ENCODE measurements at places on chromosomes 11 and 22. TPM values are rescaled to one million over a fixed set of nuclear protein-coding genes. Genes with fewer than 3 reads are reported as not detected.

DNA sequence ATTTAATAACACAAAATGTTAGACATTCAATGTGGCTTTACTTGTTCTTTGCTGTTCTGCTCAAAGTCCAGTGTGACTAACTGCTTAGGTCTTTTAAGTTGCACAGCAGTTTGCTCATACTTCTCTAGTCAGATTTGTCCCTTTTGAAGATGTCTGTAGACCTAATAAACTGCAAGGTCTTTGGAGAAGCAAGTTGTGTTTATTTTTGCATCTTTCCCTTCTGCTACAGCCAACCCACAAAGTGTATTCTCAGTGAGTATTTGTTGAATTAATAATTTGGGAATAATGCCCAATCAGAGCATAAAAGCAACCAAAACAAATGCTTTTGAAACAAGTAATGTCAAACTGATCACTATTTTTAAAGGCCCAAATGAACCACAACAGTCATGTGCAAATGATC is 312.5 kb downstream of the CADM1 start:
- DNase-seq = no peak

- no peak for DNase-seq
Measured at GRCh38 chr11:30203850-30204249, 27.0 kb upstream of the FSHB start.

Gene F2
- total RNA-seq = not detected

DNA sequence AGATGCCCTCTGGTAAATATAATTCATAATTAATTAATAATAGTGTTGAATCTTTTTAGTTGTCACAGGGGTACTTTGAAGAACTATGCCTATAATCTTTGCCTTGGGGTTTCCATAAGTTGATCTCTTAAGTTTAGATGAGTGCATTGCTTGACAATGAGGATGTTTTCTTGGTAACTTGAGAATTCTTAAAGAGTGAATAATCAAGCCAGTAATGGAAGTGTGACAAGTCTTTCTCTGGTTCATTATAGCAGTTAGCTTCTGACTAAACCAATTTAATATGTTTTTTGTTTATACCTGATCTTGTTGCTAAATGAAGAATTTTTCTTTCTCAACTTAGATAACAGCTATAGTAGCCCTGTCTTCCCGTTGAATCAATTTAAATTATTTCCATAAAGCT is 46.2 kb downstream of the ATXN10 start:
- no peak for DNase-seq

DNA sequence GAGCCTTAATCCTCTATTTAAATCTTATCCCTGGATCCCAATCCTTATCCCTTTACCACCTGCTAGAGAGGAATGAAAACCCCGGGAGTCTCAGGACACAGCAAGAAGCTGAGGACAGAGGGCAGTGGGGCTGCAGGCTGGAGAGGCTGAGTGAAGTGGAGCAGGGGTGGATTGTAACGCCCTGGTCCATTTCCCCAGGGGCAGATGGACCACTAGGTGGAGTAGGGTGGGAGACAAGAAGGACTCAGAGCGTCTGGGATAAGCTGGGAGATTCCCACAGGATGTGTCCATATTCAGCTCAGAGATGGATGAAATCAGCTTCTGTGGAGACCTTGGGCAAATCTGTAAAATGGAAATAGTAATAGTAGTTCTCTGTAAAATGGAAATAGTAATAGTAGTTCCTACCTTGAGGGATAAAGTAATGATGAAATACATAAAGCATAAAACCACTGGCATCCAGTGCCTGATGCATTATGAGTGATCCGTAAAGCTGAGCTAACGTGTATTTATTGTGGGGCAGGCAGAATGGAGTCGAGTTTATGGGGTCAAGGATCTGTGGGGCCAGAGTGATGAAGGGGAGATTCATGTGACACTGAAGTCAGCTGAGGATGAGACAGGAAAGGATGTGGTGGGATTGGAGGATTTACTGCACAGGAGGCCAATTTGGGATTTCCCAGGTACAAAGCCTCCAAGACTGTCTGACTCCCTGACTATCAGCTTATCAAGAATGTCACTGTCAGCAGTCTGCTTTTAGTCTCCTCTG is 1.9 kb upstream of the ROBO4 start:
- no peak for DNase-seq

DNA sequence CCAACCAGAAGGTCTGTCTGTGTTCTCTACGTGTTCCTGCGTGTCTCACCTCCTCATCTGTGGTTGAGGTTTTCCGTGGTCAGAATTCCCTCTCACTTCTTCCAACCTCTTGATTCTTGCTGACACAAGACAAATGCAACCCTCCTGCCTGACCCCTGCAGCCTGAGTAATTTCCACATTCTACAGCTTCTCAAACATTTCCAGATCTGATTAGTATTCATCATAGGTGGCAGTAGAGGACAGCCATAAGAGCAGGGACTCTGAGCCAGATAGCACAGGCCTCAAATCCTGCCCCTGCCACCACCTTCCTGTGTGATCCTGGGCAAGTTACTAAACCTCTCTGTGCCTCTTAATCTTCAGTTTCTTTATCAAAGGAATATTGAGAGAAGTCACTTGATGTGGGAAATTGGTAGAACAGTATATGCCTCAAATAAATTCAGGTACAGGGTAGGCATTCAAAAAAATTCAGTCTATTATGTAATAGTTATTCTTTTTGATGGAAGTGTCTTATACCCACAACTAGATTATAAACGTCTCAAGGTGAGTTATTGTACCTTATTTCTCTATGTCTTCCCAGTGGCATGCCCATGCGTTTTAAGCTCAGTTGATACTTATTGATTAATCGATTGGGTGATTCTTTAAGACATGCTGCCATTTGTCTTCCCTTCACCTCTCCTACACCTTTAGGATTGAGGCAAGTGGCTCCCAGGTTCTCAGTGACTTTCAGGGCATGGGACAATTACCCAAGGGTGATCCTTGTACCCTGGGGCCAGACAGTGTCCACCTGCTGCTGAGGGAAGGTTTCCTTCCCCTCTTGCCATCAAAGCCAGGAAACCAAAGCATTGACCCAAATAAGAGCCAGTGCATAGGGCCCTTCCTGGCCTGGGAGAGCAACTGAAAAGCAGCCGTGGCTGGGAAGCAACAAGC is 19.6 kb downstream of the POU2AF1 start:
- no peak for DNase-seq

Gene HORMAD2
- not detected for total RNA-seq

DNA sequence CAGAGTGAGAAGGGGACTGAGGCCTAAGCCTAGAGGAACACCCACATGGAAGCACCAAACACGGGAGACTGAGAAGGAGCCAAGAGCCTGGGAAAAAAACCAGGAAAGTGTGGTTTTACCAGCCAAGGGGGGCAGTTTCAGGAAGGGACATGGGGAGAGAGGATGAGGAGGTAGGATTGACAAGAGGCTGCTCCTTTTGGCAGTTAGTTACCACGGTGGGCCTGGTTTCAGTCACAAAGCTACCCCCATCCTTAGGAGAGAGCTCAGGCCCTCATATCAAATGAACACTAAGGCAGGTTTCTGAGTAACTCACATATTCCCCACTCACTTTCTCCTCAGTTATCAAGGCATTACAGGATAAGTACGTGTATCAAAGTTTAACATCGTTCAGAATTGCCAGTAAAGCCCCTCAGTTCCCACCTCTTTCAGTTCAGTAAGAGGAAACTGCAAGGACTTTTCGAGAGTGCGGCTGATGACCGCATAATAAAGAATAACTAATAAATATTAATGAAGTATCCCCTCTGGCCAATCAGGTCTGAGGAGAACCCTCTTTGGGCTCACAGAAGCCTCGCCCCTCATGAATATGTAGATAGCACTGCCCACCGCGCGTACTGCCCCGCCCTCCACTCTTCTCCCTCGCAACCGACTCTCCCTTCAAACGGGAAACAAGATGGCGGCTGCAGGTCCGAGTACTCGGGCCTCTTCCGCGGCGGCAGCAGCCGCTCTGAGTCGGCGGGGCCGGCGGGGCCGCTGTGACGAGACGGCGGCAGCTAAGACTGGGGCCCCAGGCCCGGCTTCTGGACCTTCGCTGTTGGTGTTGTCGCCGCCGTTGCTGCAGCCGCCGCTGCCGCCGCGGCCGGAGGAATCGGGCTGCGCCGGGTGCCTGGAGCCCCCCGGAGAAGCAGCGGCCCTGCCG is at the start of gene RNF169:
RNF169 (plus strand) TSS at position 639 of the 916 bp plus-strand sequence; CDS start at position 671, 32 bp downstream.
- DNase-seq = peak; percentile 92

Gene GDPD4
- not detected for total RNA-seq

GRCh38 chr11:67492069-67492727 is 9.4 kb downstream of the AIP start:
- DNase-seq = no peak

DNA sequence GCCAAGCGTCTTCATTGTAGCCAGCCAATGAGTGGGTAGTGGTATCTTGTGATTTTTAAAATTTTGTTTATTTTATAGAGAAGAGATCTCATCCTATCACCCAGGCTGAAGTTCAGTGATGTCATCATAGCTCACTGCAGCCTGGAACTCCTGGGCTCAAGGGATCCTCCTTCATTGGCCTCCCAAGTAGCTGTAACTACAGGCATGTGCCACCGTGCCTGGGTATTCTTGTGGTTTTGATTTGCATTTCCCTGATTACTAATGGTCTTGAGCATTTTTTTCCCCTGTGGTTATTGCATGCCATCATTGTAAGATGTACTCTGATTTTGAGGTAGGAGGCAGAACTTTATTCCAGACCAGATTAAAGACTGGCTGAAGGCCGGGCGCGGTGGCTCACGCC is 2.4 kb upstream of the DENND6B start:
- DNase-seq = no peak

Gene CREB3L1
- total RNA-seq = 127 TPM

DNA sequence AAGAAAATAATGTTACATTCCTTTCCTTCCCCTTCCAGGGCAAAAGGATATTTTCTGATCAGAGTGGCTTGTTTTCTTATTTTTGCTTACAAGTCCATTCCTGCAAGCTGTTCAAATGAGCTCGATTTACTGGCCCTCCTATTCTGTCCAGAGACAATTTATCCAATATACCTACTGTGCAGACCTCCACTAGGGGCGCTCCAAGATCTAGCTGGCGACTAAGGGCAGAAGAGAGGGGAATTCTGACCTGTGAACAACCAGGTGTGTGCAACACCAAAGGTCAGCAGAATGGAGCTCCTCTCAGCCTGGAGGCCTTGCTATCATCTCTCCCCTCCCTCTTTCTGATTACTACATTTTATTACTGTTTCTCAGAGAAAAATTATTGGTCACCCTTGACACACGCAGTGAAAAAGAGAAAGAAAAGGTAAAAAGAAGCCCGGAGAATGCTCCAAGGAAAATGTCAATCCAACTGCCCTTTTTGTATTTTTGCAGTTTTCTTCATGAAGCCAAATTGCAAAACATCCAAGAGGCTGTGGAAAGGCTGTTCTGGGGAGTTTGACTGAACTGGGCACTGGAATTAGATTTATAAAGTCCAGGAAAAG is 3.2 kb downstream of the SEZ6L start:
- DNase-seq = peak; percentile 9

- DNase-seq = no peak
Measured at GRCh38 chr11:67194096-67194495, 72.2 kb upstream of the GRK2 start.

DNA sequence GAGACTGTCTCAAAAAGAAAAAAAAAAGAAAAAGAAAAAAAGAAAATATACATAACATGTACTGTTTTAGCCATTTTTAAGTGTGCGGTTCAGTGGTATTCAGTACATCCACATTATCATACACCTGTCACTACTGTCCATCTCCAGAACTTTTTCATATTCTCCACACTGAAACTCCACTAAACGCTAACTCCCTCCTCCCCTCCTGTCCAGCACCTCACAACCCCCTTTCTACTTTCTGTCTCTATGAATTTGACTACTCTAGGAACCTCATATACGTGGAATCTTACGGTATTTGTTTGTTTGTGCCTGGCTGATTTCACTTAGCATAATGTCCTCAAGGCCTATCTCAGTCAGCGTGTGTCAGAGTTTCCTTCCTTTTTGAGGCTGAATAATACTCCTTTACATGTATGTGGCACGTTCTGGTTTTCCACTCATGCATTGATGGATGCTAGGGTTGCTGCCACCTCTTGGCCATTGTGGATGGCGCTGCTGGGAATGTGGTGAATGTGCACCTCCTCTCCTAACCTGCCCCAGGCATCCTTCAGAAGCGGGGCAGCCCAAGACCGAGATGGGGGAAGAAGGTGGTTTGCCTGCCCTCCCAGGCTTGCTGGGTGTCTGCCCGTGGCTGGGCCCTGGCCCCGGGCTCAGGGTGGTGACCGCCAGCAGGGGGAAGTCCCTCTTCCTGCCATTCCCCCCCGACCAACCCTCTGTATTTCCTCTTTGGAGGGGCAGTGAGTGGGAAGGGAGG is 60.5 kb downstream of the BCR start:
- DNase-seq = no peak

- no peak for DNase-seq
Measured at GRCh38 chr11:129090056-129090455, 102.1 kb downstream of the ARHGAP32 start.

DNA sequence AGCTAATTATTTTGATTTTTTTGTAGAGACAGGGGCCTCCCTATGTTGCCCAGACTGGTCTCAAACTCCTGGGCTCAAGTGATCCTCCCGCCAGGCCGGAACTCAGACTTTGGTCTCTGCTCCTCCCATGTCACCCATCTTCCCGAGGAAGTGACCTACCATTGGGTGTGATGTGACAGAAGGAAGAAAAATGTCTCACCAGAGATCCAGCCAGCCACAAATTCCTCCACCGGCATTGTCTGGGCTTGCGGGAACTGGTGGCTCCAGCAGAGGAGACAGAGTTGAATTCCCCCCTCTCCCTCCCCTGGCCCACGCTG is 772 bp downstream of the SLC25A45 start:
- DNase-seq = no peak

DNA sequence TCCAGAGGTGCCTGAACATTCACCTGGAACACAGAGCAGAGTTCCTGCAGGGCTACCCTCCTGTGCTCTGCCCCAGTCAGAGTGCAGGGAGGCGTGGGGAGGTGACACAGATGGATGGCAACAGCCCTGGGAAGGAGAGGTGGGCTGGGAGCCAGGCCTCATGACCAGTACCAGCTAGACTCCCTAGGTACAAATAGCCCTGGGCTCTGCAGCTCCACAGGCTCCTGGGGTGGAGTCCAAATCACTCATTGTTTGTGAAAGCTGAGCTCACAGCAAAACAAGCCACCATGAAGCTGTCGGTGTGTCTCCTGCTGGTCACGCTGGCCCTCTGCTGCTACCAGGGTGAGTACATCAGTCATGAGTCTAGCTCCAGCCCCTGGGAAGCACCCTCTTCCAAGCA is at the start of gene SCGB1D2:
SCGB1D2 (plus strand) TSS at position 219 of the 400 bp plus-strand sequence; CDS start at position 288, 69 bp downstream.
- DNase-seq = peak; percentile 51

Gene OLFML1
- total RNA-seq = 8.3 TPM

DNA sequence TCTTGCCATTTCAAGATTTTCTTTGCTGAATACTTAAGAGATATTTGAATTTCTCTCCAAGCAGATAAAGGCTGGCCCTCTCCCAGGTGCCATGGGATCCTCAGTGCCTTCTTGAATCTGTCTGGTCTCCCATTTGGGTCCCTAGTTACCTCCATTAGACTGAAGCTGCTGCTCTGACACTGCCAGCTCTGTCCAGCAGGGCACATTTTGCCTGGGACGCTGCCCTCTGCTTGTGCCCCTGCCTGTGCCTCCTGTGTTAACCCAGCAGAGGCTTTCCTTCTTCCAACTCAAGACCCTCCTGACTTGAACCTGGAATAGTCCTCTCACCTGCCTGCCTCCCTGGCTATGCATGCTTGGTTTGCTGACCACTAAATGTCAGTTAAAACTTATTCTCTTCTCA is 406.3 kb downstream of the BUD13 start:
- DNase-seq = no peak

- no peak for DNase-seq
Measured at GRCh38 chr22:35837101-35837727, 119.5 kb downstream of the APOL5 start.

- no peak for DNase-seq
Measured at GRCh38 chr11:118691926-118692830, 12.7 kb upstream of the TREH start.

Gene PANX3
- total RNA-seq = not detected
